ENCODE measurements at places on chromosomes 16 and 17.
A peak's percentile ranks its signal among the peaks of the same experiment; 100 is the strongest.

GRCh38 chr16:47463771-47464624 is 2.9 kb downstream of the PHKB start:
- DNase-seq: no peak

- DNase-seq: peak; percentile 55
Observed at GRCh38 chr16:89422905-89423630, 67.3 kb downstream of the ANKRD11 start.

GRCh38 chr17:59175076-59175475 is 19.5 kb downstream of the PRR11 start:
- no peak for DNase-seq

GRCh38 chr16:27238016-27238587 is 30.5 kb downstream of the NSMCE1 start:
- DNase-seq: no peak

DNA sequence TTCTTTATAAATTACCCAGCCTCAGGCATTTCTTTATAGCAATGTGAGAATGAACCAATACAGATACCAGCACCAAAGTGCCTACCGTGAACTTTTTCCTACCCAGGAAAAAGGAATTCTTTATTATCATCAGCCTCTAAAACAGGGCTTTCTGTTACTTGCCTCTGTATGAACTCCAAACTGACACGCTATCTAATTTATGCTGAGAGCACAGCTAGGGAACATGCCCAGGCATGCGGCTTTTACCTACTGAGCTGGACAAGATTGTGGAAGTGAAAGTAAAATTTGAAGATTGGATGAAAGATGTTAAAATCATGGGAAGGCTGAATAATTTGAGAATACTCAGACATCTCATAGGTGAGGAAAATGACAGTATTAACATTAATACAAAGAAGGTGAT is 24.4 kb upstream of the ADCY9 start:
- no peak for DNase-seq

GRCh38 chr16:65099607-65100006 is 22.3 kb downstream of the CDH11 start:
- no peak for DNase-seq

Data from GM12892 (cell line).